ENCODE measurements at places on chromosomes 4 and X.

- no peak for DNase-seq
Measured at GRCh38 chrX:100649550-100650356, 5.8 kb downstream of the SRPX2 start.

DNA sequence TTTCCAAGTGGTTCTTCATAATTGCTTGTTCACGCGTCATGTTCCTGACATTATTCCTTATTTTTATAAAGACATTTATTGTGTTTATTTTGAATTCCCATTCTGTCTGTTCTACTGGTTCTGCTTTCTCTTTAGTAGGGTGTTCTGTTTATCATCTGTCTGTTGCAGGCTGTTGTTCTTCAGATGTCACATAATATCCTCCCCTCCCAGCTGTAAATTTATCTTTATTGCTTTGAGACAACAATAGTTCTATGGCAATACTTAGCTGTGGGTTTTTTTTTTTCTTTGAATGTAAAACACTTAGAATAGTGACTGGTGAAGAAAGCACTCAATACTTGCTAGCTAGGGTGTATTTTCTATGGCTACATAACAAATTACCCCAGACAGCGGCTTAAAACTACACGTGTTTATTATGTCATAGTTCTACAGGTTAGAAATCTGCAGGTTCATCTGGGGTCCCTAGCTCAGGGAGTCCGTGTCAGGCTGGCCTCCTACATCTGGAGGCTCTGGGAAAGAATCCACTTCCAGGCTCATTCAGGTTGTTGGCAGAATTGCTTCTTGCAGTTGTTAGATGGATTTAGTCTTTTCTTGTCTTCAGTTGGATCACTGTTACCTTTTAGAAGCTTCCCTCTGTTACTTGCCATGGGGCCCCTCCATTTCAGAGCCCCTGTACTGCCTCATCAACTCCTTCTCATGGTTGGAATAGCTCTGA lies 63.4 kb upstream of the ENPEP start:
- no peak for DNase-seq

DNA sequence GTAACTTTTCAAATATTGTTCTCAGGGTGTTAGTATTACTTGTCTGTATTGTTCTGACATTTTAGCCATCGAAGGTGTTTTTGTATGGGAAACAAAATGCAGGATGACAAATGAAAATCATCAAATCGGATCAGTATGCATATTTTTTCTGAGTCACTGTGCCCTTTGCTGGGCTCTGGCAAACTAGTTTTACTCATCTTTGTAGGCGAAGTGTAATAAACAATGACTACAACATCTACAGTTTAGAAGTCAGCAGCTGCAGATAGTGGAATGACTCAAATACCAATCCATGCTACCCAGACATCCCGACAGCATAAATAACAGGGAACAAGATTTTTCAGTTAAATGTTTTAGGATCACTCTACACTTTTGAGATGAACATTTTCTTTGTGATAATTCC lies 557.3 kb upstream of the TENM3 start:
- DNase-seq = no peak

DNA sequence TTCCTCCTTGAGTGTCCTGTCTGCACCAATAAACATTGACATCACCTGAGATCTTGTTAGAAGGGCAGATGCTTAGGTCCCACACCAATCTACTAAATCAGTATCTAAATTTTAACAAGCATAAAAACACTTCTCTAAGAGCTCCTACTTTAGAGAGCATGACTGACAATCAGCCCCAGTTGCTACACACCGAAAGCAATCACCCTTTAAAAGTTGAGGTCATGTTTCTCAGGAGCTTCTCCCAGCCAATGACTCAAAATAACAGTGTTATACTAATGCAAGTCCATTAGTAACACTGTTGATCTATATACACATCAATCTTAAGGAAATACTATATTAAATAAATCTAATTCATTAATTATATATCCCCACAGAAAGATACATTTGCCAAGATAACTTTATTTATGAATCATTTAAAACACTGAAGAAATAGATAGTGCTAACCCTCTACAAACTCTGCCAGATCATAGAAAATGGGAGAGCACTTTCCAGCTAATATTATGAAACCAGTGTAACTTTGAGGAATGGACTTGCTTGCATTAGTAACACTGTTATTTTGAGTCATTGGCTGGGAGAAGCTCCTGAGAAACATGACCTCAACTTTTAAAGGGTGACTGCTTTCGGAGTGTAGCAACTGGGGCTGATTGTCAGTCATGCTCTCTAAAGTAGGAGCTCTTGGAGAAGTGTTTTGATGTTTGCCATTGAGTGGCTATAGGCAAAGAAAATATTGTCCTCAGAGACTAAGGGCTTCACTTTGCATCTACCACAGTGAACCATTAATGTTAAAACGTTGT lies 109.8 kb upstream of the HDX start:
- DNase-seq = no peak

DNA sequence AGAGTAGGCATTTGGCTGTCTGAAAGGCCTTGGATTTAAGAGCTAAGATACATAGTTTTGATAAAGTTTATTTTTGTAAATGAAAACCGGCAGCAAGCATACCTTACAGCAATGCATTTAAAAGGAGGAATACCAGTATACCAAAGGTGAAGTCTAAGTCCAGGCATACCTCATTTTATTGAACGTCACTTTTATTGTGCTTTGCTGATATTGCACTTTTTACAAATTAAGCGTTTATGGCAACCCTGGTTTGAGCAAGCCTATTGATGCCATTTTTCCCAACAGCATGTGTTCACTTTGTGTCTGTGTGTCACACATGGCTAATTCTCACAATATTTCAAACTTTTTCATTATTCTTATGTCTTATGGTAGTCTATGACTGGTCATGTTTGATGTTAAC lies 8.4 kb upstream of the SLC6A14 start:
- DNase-seq = no peak

- DNase-seq = no peak
Measured at GRCh38 chr4:35102066-35102465, 1142.2 kb downstream of the ARAP2 start.

DNA sequence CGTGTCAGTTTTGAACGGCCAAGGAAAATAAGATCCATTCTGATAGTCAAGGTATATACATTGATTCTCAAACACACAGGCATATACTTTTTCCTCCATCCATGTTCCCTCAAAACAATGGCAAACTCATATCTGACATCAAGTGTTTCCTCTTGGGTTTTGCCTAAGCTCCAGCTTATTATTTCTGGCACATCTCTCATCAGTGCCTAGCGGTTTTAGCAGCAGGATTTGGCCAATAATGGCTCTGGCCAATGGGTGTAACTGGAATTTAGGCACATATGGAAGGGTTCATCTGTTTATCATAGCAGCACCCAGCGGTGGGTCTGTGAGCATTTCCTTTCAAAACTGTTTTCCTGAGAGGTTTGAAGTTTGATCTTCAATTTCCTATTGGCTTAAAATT lies 161.6 kb upstream of the TLL1 start:
- no peak for DNase-seq

GRCh38 chrX:76555816-76556215 lies 128.3 kb downstream of the MAGEE1 start:
- no peak for DNase-seq

Measured in amygdala (tissue), 56 donors.